T-cell (primary cell): ENCODE measurements at places on chromosomes 2 and 18. TPM values are rescaled to one million over a fixed set of nuclear protein-coding genes. Genes with fewer than 3 reads are reported as not detected.
A peak's percentile ranks its signal among the peaks of the same experiment; 100 is the strongest.

DNA sequence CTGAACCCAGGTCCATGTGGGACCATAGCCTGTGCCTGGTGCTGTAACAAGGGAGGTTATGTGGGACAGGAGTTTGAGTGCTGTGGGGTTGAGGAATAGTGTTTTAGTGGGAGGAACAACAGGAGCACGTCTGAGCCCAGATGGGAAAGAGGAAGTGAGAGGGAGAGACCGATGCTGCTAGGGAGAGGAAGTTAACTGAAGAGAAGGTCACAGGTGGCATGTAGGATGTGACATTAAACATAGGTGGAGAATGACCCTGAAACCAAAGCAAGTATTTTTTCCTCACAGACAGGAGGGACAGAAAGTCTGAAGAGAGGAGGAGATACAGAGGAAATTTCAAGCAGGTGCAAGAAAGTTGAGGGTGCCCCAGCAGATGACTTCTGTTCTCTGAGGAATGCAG, 87.8 kb downstream of the ACOXL start:
- DNase-seq: no peak

- DNase-seq: no peak
These were observed 34.2 kb upstream of the NT5DC4 start for GRCh38 chr2:112686348-112687217.

GRCh38 chr2:106075048-106075447, 119.1 kb downstream of the UXS1 start:
- no peak for DNase-seq

GRCh38 chr2:229715895-229716507, 1.6 kb upstream of the DNER start:
- no peak for DNase-seq

- DNase-seq: no peak
These were observed 42.1 kb upstream of the REL start for GRCh38 chr2:60839126-60839813.

GRCh38 chr2:60581433-60582282, 28.2 kb upstream of the BCL11A start:
- peak; percentile 30 for DNase-seq

LYG2 gene
- not detected for total RNA-seq

TUBB8B gene
- total RNA-seq: not detected

MAPK4 gene
- total RNA-seq: not detected

SERPINB12 gene
- total RNA-seq: not detected

SNTG2 gene
- 0.86 TPM for total RNA-seq

TBR1 gene
- not detected for total RNA-seq
